ENCODE measurements at places on chromosomes 11 and 22. TPM values are rescaled to one million over a fixed set of nuclear protein-coding genes. Genes with fewer than 3 reads are reported as not detected.

C22orf31 gene
- total RNA-seq: not detected

DTX4 gene
- 5.7 TPM for total RNA-seq

ART1 gene
- total RNA-seq: not detected

FJX1 gene
- 16.7 TPM for total RNA-seq

DCDC1 gene
- 0.08 TPM for total RNA-seq

LGR4 gene
- total RNA-seq: 8.6 TPM

TRIM66 gene
- 5.8 TPM for total RNA-seq

ZDHHC24 gene
- total RNA-seq: 27.7 TPM

ZFTA gene
- 44.0 TPM for total RNA-seq

RFPL1 gene
- total RNA-seq: not detected

POTEH gene
- total RNA-seq: not detected

BATF2 gene
- total RNA-seq: 1.8 TPM

MRGPRX3 gene
- total RNA-seq: not detected

Data from epithelial cell of alveolus of lung (primary cell).